ENCODE measurements at places on chromosomes 13 and 19.

DNA sequence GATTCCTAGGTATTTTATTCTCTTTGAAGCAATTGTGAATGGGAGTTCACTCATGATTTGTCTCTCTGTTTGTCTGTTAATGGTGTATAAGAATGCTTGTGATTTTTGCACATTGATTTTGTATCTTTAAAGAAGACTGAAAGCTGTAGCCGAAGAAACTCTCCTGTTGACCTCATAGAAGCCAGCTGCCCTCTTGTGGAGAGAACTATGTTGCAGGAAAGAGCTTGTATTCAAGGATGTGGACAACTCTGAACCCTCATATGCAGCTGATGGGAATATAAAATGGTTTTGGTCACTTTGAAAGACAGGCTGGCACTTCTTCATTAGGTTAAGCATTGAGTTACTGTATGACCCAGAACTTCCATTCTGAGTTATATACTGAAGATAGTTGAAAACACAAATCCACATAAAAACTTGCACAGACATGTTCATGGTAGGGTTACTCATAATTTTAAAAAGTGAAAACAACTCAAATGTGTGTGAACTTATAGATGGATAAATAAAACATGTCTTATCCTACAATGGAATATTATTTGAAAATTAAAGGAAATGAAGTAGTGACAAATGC is 65.8 kb upstream of the SLITRK6 start:
- DNase-seq, result no peak

DNA sequence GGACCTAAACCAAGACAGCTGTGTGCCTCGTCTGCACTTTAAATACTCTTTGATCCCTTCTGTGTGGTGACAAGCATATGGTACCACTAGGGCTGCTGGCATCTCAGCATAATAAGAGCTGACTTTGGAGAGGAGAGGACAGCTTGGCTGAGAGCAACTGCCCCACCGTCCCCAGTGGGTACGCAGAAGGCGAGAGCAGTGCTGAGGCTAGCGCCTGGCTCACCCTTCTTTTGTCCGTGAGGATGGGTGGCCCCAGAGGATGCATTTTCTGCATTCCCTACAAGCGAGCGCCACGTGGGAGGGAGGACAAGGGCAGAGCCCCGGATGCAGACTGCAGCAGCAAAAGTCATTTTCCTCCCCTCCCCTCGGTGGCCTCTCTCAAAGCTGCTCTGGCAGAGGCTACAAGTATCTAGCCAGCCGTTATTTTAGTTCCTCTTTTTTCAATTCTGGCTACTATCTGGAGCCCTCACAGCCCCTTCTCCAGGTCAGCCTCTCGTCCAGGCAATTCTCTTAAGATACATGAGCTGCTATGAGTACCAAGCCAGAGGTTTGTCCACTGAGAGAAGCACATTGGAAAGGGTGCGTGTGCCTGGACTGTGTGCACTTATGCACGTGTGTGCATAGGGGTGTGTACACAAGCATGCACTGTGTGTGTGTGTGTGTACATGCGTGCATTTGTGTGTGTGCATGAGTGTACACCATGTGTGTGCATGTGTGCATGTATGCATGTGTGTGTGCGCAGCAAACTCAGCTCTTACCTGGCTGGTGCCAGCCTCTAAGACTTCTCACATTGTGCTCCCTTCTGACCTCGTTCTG is 51.3 kb downstream of the RAB20 start:
- no peak for DNase-seq

DNA sequence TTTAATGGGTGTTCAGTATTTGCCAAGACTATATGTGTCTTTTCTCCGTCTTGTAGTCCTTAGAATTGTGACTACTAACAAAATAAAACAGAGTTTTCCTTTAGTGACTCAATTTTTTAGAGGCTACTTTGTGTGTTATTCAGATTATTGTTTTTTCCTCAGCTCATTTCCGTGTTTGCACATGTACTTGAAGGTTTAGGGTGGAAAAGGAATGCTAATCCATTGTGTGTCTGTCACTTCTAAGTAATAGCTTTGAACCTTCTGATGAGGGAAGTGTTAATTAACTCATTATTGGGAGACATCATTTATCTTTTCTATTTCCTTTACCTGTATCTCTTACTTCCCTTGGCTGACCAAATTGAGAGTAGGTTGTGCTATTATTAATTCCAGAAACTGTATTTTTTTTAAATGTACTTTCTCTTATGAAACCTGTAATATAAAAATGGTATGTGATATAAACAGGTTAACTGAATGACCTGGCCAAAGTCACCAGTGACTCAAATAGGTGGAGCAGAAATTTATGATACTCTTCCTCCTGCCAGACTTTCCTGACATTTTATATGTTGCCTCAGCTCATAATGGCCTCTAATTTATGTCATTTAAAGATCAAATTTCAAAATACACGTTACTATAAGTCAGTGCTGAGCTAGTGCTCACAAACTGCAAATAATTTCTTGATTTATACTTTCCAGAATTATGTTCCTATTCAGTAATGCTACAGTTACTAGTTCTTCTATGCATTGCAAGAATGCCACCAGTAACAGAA is 88.8 kb downstream of the LMO7 start:
- DNase-seq, result no peak

- peak; percentile 43 for DNase-seq
Measured at GRCh38 chr19:55165952-55166529, 372 bp downstream of the DNAAF3 start.

DNA sequence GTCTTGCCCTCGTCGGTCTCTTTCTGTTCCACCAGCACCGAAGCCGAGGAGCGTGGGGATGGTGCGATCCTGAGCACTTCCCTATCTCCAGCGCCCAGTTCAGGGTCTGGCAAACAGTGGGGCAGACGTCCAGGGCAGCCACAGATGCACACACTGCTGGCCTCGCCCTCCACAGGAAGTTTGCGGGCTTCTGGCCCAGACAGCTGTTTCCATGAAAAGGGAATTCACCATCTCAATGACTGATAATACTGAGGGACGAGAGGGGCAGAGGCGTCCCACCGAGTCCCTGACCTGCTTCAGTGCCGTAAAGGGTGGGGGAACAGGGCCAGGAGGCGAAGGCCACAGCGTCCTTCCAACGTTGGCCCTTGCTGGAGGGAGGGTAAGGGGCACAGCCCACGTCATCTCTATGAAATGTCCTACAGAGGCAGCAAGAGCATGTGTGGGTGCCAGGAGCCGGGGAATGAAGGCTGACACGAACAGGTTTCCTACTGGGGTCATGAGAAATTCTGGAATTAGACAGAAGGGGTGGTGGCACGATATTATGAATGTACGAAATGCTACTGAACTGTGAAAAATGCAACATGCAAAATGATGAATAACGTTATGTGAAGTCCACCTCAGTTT is 19.5 kb downstream of the SHC2 start:
- no peak for DNase-seq

- DNase-seq, result no peak
Measured at GRCh38 chr13:71144883-71145282, 722.1 kb downstream of the DACH1 start.

DNA sequence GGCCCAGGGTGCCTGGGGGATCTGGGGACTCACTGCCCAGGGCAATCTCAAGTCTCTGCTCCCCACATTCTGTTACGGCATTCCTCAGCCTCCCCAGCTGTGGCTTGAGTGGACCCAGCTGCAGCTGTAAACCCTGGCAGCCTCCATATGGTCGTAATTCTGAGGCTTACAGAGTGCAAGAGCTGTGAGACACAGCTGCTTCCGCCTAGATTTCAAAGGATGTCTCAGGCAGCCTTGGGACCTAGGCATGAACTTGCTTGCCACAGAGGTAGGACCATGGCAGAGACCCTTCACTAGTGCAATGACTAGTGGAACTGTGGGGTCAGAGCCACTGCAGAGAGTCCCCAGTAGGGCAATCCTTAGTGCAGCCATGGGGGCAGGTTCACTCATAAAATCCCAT is 297.5 kb downstream of the ENOX1 start:
- DNase-seq, result no peak

GRCh38 chr19:47497050-47497766 is 13.2 kb upstream of the KPTN start:
- DNase-seq, result no peak

GRCh38 chr19:41457241-41457640 is 14.3 kb downstream of the ERICH4 start:
- peak; percentile 40 for DNase-seq

DNA sequence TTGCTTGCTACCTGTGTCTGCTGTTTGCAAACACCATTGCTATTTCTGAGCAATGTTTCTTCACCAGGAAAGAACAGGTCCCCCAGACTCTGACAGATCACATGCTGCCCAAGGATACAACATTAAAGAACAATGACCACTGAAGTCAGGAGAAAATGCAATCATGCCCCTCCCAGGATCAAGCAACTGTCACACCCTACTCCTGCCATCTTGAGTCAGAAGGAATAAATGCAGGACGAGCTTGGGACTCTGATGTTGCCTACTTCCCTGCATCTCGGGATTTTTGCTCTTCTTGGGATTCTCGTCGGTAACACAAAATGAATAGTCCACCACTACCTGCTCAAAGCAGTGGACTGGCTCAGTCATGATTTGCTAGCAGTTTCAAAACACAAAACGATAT is 490.6 kb downstream of the COG6 start:
- no peak for DNase-seq

DNA sequence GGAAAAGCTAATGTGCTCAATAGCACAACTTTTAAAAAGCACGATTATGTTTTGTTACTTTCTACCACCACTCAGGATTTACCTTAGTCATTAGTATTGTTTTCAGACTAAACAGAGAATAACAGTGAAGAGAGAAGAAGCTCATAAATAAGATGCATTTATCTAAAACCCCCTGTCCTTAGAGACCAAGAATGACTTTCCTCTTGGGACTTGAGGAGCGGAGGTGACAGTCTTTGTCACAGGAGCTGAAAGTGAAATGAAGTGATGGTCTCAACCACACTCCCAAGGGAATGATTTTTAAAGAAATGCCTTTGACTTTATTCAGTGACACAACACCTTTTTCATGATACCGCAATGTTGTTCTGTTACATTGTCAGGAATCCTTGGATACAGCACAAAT is 190.6 kb upstream of the NBEA start:
- DNase-seq, result no peak

GRCh38 chr13:50154697-50155096 is 139.5 kb downstream of the KCNRG start:
- DNase-seq, result no peak

Data from activated naive CD4-positive, alpha-beta T cell treated with anti-CD3 and anti-CD28 coated beads, Interleukin-2, amount 10 ng/mL, durations not matched to agents 7 days and 5 days (primary cell).